ENCODE measurements at places on chromosomes 4 and X. TPM values are rescaled to one million over a fixed set of nuclear protein-coding genes. Genes with fewer than 3 reads are reported as not detected.

Gene SPP1
- not detected for total RNA-seq

Gene DNAAF6
- total RNA-seq = not detected

Gene CPLX1
- total RNA-seq = 0.09 TPM

Gene VCX3A
- total RNA-seq = not detected

Gene F9
- not detected for total RNA-seq

Gene NPY5R
- not detected for total RNA-seq
